ENCODE measurements at places on chromosomes 3 and 15. TPM values are rescaled to one million over a fixed set of nuclear protein-coding genes. Genes with fewer than 3 reads are reported as not detected.

Gene IQCF5
- not detected for total RNA-seq

Gene STX19
- not detected for total RNA-seq

Gene PTH1R
- 0.26 TPM for total RNA-seq

Gene ITGB5
- total RNA-seq, result 58.8 TPM

Gene PLS1
- 15.7 TPM for total RNA-seq

Gene ACKR2
- 0.60 TPM for total RNA-seq

Gene ZNF860
- total RNA-seq, result 2.2 TPM

Gene TRPM1
- total RNA-seq, result not detected

Gene CLRN1
- not detected for total RNA-seq

Gene TMEM40
- total RNA-seq, result not detected

Gene CHRD
- 13.0 TPM for total RNA-seq

Gene MORC1
- not detected for total RNA-seq

Gene PAK6
- total RNA-seq, result 13.8 TPM

Gene HCN4
- total RNA-seq, result 5.1 TPM

Gene ADGRG7
- 1.4 TPM for total RNA-seq

Gene HRH1
- total RNA-seq, result not detected

Gene SNRPA1
- total RNA-seq, result 70.6 TPM

Gene WNT7A
- not detected for total RNA-seq

Gene CFAP92
- 2.7 TPM for total RNA-seq

Gene ANKRD34C
- total RNA-seq, result not detected

Gene GRAMD1C
- 2.4 TPM for total RNA-seq

Gene RAB6B
- total RNA-seq, result 10.5 TPM

Gene RPP25
- total RNA-seq, result 0.74 TPM

Gene SNRK
- total RNA-seq, result 22.9 TPM

Gene CSPG5
- total RNA-seq, result 2.5 TPM

Gene REC114
- not detected for total RNA-seq

Gene IL17RD
- 30.4 TPM for total RNA-seq

Gene IL12A
- not detected for total RNA-seq

Gene PDIA5
- total RNA-seq, result 22.2 TPM

Gene MAGI1
- total RNA-seq, result 150 TPM

Gene ACAN
- total RNA-seq, result 0.93 TPM

Gene RETNLB
- not detected for total RNA-seq

Gene GLDN
- 0.18 TPM for total RNA-seq

Gene IGDCC3
- 125 TPM for total RNA-seq

Gene GPR87
- total RNA-seq, result not detected

Gene DUOXA2
- not detected for total RNA-seq

Gene GOLGA8K
- total RNA-seq, result 0.18 TPM

Gene COL8A1
- 0.18 TPM for total RNA-seq

Gene TGM5
- not detected for total RNA-seq

Gene CTXND1
- total RNA-seq, result 1.1 TPM

Gene CTDSPL2
- total RNA-seq, result 61.7 TPM

Gene NTRK3
- not detected for total RNA-seq

Gene PAQR5
- total RNA-seq, result 12.6 TPM

Gene CAV3
- total RNA-seq, result not detected

Gene TRPC1
- 17.6 TPM for total RNA-seq

Gene MED12L
- total RNA-seq, result 10.8 TPM
